ENCODE measurements at places on chromosomes 4 and X.

- no peak for DNase-seq
Observed at GRCh38 chrX:964831-965416, 247.5 kb downstream of the CRLF2 start.

GRCh38 chr4:1413204-1413663 lies 7.0 kb upstream of the NKX1-1 start:
- DNase-seq: no peak

- DNase-seq: no peak
Observed at GRCh38 chr4:176277162-176277904, 8.3 kb upstream of the ASB5 start.

- DNase-seq: no peak
Observed at GRCh38 chr4:78661921-78662521, 110.5 kb downstream of the ANXA3 start.

- no peak for DNase-seq
Observed at GRCh38 chrX:139739138-139739537, 31.2 kb upstream of the MCF2 start.

DNA sequence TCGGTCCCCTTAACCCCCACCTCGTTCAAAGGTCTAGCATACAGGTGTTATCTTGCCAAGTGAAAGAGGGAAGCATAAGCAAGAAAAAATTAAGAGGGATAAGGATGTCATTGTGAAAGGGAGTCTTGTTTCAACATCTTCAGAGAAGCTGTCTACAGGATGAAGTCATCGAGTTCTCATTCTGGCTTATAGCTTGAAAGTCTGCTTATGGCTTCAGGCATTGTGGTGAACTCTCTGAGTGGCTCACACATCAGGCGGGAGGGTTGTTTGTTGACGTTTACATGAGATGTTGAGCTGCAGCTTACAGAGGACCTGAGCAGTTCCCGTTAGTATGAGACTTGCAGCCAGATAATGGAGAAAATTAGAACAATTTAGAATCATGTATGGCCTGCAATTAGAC lies 16.6 kb downstream of the MAGEA9B start:
- DNase-seq: no peak
